ENCODE measurements at places on chromosomes 12 and 14.

- DNase-seq = no peak
Measured at GRCh38 chr14:68084256-68084655, 264.7 kb downstream of the RAD51B start.

DNA sequence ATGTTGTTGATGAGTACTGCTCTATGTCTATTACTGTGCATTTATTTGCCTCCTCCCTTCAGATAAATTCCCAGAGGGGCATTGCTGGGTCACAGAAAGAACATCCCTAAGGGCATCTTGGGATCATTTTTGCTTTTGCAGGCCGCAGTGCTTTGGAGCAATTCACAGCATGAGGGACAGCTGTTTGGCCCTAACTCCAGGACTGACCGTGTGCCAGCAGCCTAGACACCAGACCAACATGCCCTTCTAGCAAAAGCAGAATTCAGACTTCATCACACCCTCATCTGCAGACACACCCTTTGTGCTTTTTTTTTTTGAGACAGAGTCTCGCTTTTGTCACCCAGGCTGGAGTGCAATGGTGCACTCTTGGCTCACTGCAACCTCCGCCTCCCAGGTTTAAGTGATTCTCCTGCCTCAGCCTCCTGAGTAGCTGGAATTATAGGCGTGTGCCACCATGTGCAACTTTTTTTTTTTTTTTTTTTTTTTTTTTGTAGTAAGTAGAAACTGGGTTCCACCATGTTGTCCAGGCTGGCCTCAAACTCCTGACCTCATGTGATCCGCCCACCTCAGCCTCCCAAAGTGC, 31.0 kb downstream of the RNF34 start:
- DNase-seq = no peak

- no peak for DNase-seq
Measured at GRCh38 chr14:35878272-35879150, 52.4 kb downstream of the BRMS1L start.

DNA sequence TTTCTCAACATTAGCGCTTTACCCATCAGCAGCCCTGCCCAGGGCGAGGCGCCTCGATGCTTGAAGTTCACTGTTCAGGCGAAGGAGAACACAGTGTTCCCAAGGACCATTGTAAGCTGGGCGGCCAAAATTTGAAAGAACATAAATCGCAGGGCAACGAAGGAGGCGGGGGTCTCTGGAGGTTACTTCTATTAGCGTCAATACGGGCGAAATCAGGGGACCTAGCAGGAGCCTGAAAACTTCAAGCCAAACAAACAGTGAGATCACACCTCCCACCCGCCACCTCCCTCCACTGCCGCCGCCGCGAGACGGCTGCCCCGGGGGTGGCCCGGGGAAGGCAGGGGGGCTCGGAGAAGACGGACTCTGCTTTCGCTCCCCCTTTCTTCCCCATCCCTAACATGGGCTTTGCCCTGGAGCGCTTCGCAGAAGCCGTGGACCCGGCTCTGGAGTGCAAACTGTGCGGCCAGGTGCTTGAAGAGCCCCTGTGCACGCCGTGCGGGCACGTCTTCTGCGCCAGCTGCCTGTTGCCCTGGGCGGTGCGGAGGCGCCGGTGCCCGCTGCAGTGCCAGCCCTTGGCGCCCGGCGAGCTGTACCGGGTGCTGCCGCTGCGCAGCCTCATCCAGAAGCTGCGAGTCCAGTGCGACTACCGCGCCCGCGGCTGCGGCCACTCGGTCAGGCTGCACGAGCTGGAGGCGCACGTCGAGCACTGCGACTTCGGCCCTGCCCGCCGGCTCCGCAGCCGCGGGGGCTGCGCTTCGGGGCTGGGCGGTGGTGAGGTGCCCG, at the start of gene PDZRN4:
Gene PDZRN4 (plus strand): TSS at position 263 of the 783 bp plus-strand sequence.
- no peak for DNase-seq

DNA sequence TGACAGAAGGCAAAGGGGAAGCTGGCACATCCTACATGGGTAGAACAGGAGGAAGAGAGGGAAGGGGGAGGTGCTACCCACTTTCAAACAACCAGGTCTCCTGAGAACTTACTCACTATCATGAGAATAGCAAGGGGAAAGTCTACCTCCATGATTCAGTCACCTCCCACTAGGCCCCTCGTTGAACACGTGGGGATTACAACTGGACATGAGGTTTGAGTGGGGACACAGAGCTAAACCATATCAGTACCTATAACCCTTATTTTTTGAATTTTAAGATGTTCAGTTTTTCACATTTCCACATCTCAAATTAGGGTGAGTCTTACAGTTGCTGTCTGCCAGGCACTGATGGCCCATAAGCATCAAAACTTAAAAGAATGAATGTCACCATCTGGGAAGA, 80.2 kb upstream of the ST8SIA1 start:
- no peak for DNase-seq

DNA sequence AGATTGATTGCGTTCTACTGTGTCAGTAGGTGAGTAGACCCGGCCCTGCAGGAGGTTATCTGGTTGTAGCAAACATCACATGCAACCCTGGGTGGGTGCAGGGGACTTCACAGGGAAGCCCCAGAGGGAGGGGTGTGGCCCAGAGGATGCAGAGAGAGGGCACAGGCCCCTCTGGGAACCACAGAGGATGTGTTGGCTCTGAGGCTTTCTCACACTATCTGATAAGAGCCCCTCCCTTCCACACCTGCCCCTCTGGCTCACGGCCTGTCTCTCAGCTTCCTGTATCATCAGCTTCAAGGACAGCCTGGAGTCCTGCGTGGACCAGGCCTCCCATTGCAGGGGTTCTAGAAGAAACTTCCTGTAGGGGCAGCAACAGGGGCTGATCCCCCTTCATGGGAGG, 101.9 kb downstream of the RIN3 start:
- peak; percentile 72 for DNase-seq

GRCh38 chr12:4145990-4146859, 127.3 kb upstream of the CCND2 start:
- peak; percentile 85 for DNase-seq

DNA sequence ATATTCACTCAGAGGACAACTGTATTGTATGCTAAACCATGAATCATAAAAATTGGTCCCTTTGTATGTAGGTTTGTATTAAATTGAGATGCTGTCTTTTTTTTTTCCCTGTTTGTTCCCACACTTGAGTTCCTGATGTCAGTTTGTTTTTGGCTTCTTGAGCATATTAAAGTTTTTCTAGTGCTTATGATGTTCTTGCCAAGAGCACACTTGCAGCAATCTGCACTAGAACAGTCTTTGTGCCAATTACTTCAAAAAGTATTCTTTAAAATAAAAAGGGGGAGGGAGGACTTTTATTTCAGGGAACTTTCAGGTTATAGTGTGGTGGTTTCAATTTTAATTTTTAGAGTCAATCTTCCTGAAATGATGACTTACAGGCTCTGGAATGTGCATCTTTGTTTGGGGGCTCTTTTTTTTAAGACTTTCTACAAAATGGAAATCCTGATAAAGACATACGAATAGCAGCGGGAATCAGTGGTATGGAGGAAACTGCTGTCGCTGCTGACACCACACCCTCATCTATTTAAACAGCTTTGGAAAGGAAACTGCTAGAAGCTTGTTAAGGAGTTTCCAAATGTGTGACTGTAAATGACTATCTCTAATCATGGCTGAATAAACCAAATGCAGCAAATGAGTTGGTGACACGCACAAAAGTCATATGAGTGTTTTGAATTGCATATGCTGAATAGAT, 188.6 kb downstream of the EGLN3 start:
- DNase-seq = no peak

- DNase-seq = no peak
Measured at GRCh38 chr12:118982984-118983761, 1.8 kb downstream of the SRRM4 start.

All from stimulated activated effector memory CD8-positive, alpha-beta T cell treated with anti-CD3 and anti-CD28 coated beads, Interleukin-12 subunit alpha, Interleukin-12 subunit beta, amount 100 ng/mL, for 72 hours (primary cell).